Hepatocyte (in vitro differentiated cells): ENCODE measurements at places on chromosomes 2 and 18. TPM values are rescaled to one million over a fixed set of nuclear protein-coding genes. Genes with fewer than 3 reads are reported as not detected.

DNA sequence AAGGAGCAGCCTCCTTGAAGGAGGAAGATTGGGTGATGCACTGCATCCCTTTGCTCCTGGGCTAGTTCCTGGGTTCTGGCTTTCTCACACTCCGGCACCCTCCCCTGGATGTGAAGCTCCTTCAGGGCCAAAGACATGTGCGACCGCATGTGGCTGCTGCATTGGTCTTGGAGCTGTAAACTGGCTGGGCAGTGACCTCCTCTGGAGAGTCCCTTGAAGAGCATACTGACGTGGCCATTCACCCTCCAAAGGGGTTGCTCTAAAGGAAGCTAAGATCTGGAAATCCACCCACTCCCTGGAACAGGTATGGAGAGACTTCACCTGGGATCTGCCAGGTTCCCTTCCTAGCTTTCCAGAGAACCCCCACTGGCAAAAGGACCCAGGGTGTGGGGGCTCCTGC lies 62.1 kb downstream of the TMEM17 start:
- DNase-seq, result no peak

DNA sequence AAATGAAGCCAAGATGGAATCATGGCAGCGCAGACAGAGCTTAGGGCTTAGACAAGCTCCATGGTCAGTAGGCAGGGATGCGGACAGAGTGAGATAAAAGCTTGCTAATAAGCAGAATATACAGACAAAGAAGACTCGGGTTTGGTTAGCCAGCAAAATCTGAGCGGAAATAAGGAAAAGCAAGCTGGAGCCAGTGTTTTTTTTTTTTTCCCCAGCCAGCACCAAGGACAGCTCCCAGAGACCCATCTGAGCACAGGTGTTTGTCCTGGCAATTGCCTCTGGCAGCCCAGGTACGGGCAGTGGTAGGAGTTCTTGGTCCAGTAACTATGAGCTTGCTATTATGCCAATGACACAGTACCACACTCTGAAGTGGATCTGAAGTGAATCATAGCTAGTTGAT lies 187.6 kb downstream of the ADCYAP1 start:
- DNase-seq, result peak; percentile 23

DNA sequence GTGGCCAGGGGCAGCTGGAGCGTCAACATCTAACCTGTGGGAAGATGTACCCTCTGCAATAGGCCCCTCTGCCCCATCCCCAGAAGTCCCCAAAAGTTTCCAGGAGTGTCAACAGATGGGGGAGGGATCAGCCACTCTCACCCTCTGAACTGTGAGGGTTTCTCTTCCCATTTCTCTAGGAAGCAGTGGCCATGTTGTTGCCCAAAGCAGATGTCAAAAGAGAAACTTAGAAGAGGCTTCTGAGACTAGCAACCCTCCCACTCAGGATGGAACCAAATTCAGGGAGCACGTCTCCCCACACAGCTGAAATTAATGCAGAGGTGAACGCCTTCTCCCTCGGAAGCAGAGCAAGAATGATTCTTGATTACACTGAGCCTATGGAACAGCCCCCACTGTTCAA lies 70.3 kb downstream of the ARL4C start:
- DNase-seq, result no peak

DNA sequence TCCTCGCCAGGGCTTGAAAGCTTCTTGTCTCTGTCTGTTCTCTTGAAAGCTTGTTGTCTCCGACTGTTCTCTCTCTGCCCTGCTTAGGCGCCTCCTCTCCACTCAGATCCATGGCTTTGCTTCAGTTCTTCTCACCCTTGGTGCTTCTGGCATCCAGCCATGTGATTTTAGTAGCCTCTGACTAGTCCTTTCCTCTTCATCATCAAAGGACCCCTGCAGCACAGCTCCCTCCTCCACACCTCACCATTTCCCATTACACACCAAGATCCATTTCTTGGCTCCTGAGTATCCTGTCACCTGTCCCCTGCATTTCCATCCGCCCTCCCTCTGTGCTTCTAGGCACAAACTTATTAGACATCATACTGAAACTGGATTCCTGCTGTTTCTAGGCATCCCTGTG lies 59.4 kb downstream of the ZNF236 start:
- DNase-seq, result no peak

GRCh38 chr2:60226191-60226590 lies 327.3 kb downstream of the BCL11A start:
- DNase-seq, result no peak

GRCh38 chr2:239116456-239117246 lies 268.8 kb downstream of the TWIST2 start:
- DNase-seq, result no peak

DNA sequence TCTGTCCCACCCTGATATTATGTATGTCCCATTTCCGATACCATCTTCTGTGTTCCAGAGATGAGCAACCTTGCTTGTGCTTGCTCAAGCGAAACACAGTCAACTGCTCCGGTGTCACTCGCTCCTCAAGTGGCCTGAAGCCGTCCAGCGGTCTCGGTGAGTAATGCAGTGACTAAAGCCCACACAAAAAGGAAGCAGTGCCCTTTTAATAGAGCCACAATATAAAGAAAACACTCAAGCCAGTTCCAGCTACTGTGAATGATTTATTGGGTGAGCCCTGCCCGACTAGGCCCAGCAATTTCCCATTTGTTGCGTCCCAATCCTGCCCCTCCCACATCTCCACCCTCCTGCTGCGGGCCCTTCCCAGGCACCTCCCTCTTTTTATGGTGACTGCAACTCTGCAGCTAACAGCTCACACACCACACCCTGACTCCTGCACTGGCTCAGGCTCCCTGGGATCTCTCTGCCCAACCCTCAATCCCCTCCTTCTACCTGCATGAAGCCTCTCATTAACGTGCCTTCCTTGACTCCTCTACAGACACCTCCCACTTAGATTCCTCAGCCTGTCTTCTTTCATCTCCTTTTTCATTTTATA lies 44.2 kb upstream of the DSC1 start:
- DNase-seq, result peak; percentile 82

DNA sequence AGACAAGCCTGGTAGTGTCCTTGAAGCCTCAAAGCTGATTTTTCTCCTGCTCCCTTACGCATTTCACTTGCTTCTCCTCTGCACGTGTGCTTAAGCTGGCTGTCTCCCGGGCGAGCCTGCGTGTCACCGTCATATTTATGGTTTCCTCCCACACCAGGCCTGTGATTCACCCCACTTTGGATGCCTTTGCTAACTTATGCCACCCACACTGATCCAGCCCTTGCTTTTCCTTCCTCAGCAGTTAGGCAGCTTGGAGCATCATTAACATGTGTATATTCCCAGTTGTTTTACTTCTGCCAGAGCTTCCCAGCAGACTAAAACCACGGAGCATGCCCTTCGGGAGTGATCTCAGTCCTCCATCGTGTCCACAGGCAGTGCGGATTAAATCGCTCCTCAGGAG lies 2.2 kb downstream of the ST3GAL5 start:
- peak; percentile 71 for DNase-seq

DNA sequence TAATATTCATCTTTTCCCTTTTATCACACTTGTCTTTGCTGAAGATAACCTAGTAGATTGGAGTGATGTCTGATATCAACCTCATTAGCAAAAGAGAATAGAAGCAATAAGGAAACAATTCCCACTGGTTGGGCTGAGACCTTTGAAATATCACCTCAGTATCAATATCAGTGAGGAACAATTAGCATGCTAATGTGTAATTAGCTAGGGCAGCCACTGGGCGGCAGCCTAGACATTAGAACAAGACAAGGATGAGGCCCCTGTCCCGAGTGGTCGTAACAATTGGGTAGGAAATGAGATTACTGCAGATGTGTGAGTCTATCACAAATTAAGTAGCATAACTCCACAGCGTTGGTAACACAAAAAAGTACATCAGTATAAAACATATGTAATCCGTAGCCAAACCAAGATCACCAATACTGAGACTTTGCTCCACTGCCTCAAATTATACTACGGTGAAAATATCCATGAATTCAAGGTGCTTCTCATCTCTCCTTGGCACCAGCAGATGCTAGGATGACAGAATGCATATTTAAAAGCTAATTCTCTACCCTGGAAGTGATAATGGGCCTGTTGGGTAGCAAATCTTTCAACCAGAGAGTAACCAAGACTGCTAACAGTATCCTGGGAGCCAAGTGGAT lies 99.1 kb downstream of the ALPK2 start:
- peak; percentile 73 for DNase-seq

- DNase-seq, result no peak
Observed at GRCh38 chr2:232386740-232387450, 8.3 kb downstream of the ALPP start.

GRCh38 chr2:128272601-128273468 lies 45.8 kb downstream of the HS6ST1 start:
- DNase-seq, result no peak

DNA sequence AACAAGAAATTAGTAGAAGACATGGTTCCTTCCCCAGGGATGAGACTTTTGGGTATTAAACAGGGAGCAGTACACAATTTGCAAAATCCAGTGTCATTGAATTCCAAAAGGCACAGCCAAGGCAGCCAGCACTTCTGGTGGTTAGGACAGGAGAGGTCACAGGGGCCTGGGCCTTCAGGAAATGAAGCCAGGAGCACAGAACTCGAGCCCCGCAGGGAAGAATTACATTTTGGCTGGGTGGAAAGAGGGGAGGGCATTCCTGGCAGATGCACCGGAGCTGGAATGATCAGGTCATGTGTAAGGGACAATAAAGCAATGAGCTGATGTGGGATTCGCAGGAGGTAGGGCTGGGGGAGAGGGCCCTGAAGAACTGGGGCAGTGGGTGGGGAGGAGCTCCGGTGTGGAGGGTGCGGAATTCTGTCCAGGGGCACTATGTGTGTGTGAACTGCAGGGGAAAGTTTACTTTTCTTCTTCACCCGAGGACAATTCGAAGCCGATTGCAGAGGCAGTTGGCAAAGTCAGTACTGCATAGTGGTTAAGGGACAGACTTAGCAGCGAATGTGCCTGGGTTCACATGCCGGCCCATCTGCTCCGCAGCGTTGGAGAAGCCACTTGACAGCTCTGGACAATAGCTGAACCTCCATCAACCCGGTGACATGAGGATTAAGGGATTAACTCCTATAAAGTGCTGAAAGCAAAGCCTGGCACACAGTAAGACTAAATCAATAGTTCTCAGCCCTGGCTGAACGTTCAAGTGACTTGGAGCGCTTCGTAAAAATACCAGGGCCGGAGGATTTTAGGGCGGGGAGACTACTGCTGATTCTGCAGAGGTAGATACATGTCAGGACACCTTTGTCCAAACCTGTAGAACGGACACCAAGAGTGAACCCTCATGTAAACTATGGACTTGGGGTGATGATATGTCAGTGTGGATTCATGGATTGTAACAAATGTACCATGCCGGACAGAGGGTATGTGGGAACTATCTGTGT lies 36.4 kb downstream of the ALPK2 start:
- no peak for DNase-seq

- DNase-seq, result no peak
Observed at GRCh38 chr2:40321016-40321623, 130.8 kb downstream of the SLC8A1 start.

GRCh38 chr2:64661741-64662169 lies 8.0 kb upstream of the SERTAD2 start:
- DNase-seq, result no peak

GRCh38 chr2:200677721-200678532 lies 92.1 kb downstream of the AOX1 start:
- DNase-seq, result no peak

- no peak for DNase-seq
Observed at GRCh38 chr2:154484338-154485099, 214.0 kb upstream of the KCNJ3 start.

GRCh38 chr2:104473546-104473945 lies 380.4 kb upstream of the POU3F3 start:
- no peak for DNase-seq

GRCh38 chr18:34834897-34835296 lies 124.8 kb downstream of the DTNA start:
- DNase-seq, result no peak

- no peak for DNase-seq
Observed at GRCh38 chr18:23503963-23504344, 643 bp downstream of the RMC1 start.

DNA sequence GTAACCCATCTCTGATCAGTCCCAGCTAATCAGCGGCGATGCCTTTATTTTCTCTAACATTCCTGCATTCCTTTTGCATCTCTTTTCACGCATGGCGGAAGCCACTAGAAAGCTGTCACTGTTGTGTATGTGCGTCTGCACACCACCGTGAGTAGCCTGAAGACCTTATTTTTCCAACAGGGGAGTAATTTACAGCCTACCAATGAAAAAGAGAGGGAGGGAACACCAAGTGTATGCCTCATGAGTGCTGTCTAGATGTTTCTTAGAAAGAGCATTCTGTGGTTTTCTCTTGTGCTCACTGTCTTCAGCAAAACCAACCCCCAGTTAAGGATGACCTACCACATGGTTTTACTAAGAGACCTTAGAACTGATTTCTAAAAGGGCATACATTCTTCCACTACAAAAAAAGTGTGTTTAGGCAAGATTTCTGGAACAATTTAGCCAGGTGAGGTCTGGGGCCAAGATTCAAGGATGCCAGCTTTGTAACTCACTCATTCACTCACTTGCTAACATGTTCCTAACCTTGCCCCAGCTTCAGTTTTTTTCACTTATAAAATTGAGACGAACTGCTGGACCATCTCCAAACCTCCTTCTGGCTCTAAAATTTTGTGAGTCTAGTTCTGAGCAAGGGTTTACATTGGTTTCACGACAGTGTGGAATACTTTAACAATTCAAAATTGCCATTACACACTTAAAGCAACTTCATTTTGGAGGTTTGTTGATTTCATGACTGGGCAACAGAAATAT lies 51.4 kb downstream of the BCL2 start:
- DNase-seq, result no peak

- DNase-seq, result no peak
Observed at GRCh38 chr2:235098269-235098668, 146.5 kb downstream of the SH3BP4 start.

DNA sequence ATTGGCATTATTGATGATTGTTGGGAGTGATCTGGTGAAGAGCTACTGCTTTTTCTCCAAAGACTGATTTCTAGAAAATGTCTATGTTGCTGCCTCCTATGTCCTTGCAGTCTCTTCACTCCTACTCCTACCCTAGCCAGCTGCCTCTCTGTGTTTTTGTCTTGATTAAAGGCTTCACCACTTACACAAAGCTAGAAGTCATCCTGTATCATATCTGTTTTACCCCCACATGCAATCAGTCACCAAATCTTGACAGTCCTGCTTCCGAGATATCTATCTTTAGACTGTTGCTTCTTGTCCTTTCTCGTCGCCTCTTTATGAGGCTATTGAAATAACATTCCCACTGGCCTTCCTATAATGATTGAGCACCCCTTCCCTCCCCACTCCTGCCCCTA lies 84.5 kb upstream of the ITGA4 start:
- no peak for DNase-seq

FAM110C gene
- 10.2 and 11.2 TPM in 2 replicates for total RNA-seq

TMEM198 gene
- total RNA-seq, result 7.3 and 8.0 TPM in 2 replicates

MYCN gene
- 14.6 and 16.7 TPM in 2 replicates for total RNA-seq

CYP27C1 gene
- 0.56 and 1.2 TPM in 2 replicates for total RNA-seq

ERICH2 gene
- 0.52 TPM in 1 of 2 replicates, not detected in the other for total RNA-seq

ELAC1 gene
- total RNA-seq, result 5.7 and 9.4 TPM in 2 replicates

FHL2 gene
- 17.9 and 19.7 TPM in 2 replicates for total RNA-seq

COL3A1 gene
- 5,479 and 8,329 TPM in 2 replicates for total RNA-seq

IL36RN gene
- 0.12 and 0.63 TPM in 2 replicates for total RNA-seq

IL1A gene
- 2.3 and 3.1 TPM in 2 replicates for total RNA-seq

KIAA2012 gene
- total RNA-seq, result 0.27 TPM in 1 of 2 replicates, not detected in the other
